ENCODE measurements at places on chromosomes 6 and 20.

- no peak for DNase-seq
Observed at GRCh38 chr20:44597516-44597915, 15.1 kb downstream of the PKIG start.

DNA sequence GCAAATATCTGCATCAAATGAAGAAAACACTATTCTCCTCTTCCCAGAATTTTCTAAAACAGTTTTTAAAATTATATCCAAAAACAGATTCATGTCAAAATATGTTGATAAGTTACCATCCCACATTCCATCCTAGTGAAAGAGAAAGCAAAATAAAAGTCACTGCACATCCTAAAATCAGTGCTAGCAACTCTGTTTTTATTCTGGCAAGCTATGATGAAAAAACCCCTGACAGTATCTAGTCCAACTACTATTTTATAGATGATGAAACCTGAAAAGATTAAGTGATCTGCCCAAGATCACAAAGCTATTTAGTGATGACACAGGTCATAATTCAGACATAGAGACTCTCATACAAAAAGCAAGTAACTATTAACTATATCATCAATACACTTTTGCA is 190.3 kb upstream of the SHLD1 start:
- DNase-seq = no peak

DNA sequence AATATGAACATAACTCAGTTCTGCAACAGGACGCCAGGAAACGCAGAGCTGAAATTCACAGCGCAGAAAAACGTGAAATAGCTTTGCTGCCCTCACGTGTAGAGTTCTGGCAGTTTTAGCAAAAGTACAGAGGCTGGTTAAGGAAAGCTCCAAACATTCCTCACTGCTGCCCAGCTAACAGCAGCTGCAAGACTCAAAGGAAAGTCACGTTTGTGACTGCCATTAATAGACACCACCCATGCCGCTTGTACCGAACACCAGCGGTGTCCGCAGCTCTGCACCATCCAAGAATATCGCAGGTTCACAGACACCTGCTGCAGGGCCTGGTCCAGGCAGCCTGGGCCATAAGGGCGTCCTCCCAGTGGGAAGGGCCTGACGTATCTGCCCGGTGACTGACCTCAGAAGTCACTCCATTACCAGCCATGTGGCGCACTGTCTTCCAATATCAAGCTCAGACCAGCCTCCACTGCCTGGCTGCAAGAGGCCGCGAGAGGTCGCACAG is 61.4 kb downstream of the WDR27 start:
- DNase-seq = no peak

GRCh38 chr6:149064001-149064659 is 253.4 kb upstream of the TAB2 start:
- no peak for DNase-seq

GRCh38 chr20:43459022-43459942 is 1.6 kb downstream of the SRSF6 start:
- DNase-seq = no peak

- no peak for DNase-seq
Observed at GRCh38 chr6:90008189-90008907, 114.1 kb downstream of the GJA10 start.

GRCh38 chr6:54893818-54894217 is 47.2 kb downstream of the FAM83B start:
- no peak for DNase-seq

GRCh38 chr6:152572338-152573088 is 64.6 kb downstream of the SYNE1 start:
- peak; percentile 11 for DNase-seq

GRCh38 chr6:22095836-22096235 is 201.0 kb downstream of the PRL start:
- DNase-seq = no peak

- peak; percentile 90 for DNase-seq
Observed at GRCh38 chr6:6699741-6700367, 111.3 kb downstream of the LY86 start.

DNA sequence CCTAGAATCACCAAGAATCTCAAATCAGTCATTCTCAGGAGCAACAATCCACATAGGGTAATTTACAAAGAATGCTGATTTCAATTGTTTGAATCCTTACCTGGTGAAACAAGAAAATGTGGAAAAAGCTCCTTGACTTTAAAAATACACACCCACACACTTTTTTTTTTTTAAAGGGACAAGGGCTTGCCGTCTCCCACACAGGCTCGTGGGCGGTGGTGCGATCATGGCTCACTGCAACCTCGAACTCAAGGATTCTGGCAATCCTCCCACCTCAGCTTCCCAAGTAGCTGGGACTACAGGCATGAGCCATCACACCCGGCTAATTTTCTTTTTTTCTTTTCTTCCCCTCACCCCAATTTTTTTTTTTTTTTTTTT is 30.7 kb downstream of the PARD6B start:
- no peak for DNase-seq

DNA sequence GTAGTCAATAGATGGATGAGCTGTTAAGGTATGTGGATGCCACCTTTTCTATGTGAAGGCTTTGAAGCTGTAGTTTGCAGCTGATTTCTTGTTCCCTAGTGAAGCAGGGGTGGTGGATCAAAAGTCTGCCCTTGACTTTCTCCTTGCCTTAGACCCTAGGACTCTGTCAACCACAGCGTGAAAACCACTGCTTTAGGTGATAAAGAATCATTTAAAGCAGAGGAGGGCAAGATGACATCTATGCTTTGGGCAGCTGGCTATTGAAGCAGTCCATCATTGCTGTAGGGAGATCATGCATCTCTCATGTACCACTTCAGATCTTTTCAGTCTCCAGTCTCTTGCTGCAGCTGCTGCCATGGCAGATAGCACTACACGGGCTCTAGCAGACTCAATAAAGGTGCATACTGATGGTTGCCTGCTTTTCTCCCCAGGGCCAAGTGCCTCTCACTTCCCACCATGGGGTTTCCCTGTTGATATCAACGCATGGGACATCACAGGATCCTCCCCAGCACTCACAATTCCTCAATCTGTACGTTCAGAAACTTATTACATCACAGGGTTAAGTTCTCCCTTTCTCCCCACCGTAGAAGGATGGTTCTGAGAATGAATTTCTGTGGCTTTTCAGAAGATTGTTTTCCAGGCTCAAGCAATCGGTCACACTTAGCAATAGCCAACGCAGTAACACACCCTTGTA is 122.0 kb upstream of the STMND1 start:
- DNase-seq = no peak

GRCh38 chr6:24614648-24615047 is 31.3 kb downstream of the KIAA0319 start:
- DNase-seq = no peak

DNA sequence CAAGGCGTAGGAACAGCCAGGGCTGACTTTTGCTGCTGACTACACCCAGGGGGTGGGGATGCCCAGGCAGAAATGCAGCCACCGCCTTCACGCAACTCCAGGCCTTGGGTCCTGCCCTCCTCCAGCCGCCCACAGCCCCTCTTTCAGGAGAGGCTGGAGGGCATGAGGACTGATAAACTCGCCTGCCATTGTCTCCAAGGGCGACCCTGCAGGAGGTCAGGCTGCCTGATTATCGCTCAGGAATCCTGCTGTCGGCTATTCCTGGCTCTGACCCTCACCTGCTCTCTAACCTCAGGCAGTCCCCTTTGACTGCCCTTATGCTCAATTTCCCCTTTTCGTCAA is 62.0 kb upstream of the HDDC2 start:
- no peak for DNase-seq

DNA sequence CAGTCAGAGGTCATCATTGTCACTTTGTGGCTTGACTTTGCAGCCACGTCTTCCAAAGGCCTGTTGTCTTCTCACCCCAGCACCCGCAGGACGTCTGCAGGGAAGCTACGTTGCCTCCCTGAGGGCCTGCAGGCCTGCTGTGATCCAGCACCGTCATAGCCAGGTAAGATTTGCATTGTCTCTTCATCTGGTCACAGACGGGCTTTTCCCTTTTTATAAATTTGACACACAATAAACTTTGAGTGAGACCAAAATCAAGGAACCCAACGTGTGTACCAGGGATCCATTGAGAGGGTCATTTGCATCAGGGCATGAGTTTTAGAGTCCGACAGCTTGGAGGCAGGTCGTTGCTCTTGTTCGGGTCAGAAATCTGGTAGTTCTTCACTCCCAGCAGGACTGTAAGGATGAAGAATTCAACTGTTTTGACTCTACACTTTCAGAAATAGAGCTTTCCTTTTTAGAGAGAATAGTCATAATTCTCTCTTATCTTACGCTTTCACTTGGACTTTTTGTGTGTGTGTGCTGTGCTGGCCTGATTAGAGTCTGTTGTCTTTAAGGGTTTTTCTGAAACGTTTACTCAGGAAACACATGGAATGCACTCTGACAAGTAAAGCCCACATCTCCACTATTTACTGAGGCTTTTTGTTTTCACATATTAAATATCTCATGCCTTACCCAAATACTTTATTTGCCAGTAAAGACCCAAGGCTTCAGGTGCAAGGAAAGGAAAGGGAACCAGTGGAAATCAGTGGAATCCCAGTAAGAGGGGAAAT is 177.2 kb upstream of the TAB2 start:
- DNase-seq = no peak

DNA sequence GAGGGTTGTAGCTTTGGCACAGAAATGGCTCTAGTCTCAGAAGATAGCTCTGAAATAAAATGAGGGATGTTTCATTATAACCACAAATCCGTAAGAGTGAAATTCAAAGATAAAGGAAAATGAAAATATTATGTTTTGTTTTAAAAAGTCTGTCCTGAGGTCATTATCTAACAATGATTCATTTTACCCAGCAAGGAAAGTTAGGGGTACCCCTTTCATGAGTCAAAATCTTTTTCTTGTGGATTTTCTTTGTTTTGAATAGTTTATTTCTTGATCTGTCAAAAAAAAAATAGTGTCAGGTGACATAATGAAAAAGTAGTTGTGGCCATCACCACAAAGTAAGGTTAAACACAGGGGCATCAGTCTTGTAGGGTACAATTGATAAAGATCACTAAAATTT is 59.7 kb upstream of the MYB start:
- no peak for DNase-seq

DNA sequence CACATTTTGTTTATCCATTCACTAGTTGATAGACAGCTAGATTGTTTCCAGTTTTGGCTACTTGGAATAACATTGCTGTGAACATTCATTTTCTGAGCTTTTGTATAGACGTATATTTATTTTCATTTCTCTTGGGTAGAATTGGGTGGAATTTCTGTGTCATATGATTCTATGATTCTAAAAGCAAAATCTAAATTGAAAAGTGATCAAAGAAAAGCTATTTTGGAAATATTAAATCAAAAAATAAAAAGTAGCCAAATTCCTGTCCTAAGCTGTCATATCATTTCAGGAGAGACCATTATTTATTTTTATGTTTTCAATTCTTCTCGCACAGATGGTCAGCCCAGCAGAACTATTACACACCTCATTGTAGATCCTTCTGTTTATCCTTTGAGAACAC is 229.2 kb downstream of the COL12A1 start:
- DNase-seq = no peak

DNA sequence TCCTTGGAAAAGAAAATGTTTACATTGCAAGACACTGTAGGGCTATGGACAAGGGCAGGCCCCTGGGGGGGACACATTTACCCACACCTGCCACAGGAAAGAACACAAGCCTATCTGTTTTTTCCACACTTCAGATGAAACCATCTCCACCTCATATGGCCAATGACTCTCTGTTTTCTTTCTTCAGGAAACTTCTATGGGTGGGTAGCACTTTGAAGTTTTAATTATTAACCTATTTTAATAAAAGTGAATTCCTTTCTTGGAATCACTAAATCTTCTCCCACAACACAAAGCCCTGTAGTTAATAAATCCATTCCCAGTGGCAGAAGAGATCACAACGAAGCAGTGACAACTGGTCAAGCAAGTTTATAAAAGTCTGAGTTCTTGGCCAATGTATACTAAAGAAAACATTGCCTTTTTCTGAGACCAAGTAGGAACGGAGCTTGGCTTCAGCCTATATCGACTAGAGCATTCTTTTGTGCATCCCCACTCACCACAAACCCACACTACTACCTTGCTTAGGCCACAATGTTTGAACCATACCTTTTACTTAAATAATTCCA is 125.1 kb upstream of the CARMIL1 start:
- DNase-seq = no peak

DNA sequence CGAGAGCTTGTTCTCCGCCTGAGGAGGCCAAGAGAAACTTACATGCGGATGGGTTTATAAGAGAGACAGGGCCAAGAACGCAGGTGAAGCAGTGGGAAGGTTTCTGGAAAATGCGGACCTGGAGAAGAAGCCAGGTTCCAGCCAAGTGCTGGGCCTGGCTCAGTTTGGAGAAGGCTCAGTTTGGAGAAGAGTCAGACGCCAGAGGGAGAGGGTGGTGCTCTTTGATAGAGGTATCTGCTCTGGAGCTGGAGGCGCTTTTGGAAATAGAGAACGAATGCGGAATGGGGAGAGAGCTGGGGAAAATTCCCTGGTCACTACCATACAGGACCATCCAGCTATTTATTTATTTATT is 753 bp downstream of the RSPH9 start:
- no peak for DNase-seq

Data from BJ (cell line).